ENCODE measurements at places on chromosomes 6 and 20.
A peak's percentile ranks its signal among the peaks of the same experiment; 100 is the strongest.

DNA sequence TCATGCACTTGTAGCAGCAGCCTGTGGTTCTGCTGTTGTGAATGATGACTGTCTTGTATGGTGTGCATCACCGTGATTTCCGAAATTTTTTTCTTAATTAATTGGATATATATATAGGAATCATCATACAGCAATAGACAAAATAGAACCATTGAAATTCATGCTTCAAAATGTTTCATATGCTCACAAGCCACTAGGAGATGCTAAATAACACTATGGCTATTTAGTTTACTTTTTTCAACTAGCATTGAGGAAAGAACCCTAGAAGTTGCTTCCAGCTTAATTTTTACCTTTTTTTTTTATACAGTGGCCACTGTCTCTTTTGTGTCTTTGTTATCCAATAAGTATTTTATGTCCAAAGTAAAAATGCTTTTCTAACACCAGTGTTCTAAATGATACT lies 485.4 kb downstream of the CDKAL1 start:
- no peak for DNase-seq

- DNase-seq: no peak
These were observed 164.3 kb upstream of the PROKR2 start for GRCh38 chr20:5480824-5481600.

GRCh38 chr6:132511831-132512220 lies 1.1 kb downstream of the STX7 start:
- DNase-seq: no peak

DNA sequence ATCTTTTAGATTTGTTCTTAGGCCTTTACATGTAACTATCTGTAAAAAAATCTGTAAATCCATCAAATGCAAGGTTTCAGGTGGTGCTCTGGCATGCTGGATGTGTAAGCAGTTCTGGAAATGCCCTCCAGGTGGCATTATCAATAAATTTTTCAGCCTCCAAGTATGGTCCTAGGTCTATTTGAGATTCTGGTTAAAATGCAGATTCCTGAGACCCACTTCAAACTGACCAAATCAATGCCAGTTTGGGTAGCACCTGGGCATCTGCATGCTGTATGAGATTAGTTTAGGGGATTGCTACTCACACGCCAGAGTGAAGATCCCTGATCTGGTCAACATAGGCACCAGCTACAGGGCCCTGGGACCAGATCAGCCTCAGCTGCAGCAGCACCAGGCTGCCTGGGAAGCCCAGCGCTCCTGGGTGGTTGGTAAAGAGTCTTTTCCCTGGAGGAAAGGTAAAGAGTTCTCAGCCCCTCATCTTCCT lies 507.3 kb upstream of the CITED2 start:
- DNase-seq: peak; percentile 26

DNA sequence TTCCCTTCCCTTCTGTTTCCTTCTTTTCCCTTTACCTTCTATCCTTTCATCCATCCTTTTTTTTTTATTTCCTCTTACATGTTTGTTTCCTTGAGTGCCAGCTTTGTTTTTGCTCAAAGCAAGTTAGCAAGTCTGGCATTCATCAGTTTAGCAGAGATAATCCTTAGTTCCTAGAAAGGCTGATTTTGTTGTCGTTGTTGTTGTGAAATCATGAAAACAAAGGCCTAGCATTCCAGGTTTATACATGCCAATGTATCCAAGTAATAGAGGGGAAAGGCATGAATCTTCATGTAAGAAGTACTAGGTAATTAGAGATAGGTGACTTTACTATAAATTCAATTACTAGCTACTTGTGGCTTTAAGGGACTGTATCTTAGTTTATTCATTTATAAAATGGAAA lies 45.9 kb downstream of the TFAP2B start:
- DNase-seq: no peak

GRCh38 chr6:143368426-143368825 lies 82.1 kb downstream of the ADAT2 start:
- DNase-seq: peak; percentile 62

- DNase-seq: no peak
These were observed 39.3 kb downstream of the BEND3 start for GRCh38 chr6:107075951-107076381.

- DNase-seq: no peak
These were observed 45.5 kb upstream of the NRN1 start for GRCh38 chr6:6052216-6052615.

- DNase-seq: peak; percentile 35
These were observed 658 bp downstream of the RIN2 start for GRCh38 chr20:19758501-19759331.

- DNase-seq: no peak
These were observed 1.6 kb upstream of the PSMB8 start for GRCh38 chr6:32845384-32845884.

DNA sequence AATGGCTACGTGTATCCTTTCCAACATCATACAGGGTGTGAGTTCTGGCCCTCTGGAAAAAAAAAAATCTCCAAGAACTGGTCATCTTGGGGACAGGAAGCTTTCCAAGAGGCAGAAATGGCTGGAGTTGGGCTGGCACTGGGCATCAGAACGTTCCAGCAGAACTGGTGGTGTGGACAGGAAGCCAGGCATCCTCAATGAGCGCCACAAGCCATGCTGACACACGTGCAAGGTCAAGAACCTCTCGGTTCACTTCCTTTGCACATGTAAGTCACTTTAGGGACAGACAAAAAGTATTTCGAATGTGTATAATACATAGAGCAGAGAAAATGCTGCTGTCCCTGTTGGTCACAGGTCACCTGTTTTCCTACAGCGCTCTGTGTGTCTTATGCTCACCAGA lies 27.4 kb upstream of the RIN2 start:
- DNase-seq: no peak

GRCh38 chr6:16244446-16244845 lies 6.1 kb downstream of the GMPR start:
- no peak for DNase-seq
